HuH-7 (cell line): ENCODE measurements at places on chromosomes 6 and 20.

DNA sequence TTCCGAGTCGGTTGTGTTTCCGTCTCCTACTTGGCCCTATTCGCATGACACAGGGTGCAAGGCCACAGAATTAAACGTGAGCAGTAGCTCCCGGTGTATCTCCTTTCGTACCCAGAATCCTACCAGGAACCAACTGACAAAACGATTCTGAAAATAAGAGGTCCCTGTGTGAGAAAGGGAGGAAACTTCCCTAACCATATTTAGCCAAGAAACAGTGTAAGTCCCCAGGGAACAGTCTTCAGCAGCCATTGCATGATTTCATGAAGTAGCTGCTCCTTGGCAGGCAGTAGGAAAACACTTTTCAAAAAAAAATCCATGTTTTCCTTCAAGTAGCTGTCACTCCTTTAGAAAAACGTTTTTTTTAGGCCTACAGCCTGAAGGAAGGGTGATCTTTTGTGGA lies 46.9 kb downstream of the PDE10A start:
- DNase-seq = no peak

GRCh38 chr20:51680067-51680749 lies 88.0 kb downstream of the ATP9A start:
- DNase-seq = no peak

DNA sequence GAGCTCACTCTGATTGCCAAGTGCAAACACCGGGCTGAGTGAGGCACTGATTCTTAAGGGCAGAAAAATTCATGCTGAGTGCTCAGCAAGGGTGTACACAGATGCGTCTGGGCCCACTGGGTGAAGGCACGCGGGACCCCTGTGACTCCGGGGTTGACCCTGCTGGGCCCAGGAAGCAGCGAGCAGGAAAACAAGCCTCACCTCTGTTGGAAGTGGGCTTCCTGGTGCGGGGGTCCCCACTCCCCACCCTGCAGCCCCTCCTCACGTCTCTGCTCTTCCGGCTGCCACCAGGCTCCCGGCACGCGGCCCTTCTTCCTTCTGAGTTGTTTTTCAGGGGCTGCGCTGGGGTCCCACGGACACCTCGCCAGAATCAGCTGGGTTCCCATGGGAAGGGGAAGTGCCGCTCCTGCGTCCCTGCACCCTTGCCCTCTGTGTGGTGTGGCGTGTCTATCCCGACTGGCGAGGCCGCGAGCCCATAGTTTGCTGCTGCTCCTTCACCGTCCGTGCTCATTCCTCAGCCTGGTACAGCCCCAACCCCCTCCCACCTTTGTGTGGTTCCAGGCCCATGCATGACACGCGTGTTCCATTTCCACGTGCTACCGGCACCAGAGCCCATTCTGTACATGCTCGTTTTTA lies 80.6 kb upstream of the BHLHE23 start:
- no peak for DNase-seq

DNA sequence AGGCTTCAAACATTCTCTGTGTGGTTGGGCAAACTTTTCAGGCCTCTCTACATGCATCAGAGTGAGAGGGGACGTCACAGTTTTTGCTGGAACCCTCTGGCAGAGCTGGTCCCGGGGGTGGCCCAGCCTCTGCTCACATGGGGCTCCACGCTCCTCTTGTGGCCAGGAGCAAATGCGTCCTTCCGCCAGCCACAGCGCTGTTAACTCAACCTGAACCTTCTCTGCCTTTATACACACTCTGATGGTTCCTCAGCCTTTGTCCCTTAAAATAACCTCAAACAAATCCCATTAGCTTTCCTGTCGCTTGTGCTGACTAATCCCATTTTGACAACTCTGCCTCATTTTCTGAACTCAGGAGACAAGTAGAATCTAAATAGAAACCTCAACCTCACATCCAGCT lies 39.4 kb upstream of the TGM6 start:
- no peak for DNase-seq

GRCh38 chr6:20415712-20416454 lies 14.2 kb downstream of the E2F3 start:
- DNase-seq = no peak

- no peak for DNase-seq
Measured at GRCh38 chr6:24543683-24544082, 48.9 kb downstream of the ALDH5A1 start.

GRCh38 chr6:12842114-12842513 lies 125.5 kb downstream of the PHACTR1 start:
- DNase-seq = no peak

DNA sequence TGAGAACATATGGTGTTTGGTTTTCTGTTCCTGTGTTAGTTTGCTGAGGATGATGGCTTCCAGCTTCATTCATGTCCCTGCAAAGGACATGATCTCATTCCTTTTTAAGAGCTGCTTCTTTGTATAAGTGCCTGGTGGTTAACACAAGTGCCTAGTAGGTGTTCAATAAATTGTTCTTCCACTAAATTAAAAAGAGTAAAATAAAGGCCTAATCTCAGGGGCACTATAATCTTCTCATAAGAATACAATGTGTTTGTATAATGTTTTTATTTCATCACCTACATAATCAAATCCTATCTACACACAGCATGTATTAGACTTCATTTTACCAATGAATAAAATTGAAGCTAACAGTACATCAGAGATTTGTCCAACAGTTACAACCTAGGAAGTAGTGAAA lies 252.7 kb downstream of the KHDC1L start:
- DNase-seq = no peak

DNA sequence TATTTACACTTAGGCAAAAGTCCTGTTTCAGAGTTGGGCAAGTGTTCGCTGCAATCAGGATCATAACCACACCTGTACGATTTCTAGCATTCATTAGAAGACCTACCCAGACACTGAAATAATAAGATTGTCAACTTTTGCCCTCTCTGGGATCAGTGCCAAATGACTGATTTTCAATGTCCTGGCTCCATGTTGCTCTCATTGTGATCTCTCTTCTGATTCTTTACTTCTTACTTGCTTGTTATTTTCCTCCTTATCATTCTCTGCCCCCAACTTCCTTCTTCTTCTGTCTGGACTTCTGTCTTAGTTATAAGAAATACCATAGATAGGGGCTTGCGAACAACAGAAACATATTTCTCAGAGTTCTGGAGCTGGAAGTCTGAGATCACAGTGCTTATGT lies 94.4 kb upstream of the BMP2 start:
- DNase-seq = no peak

GRCh38 chr6:151014404-151015100 lies 149.1 kb downstream of the MTHFD1L start:
- peak; percentile 76 for DNase-seq

- DNase-seq = peak; percentile 70
Measured at GRCh38 chr6:136550330-136551071, at the start of gene MAP7. TSS of gene MAP7 (minus strand) at chr6:136550422. CDS start at chr6:136550408, 14 bp downstream.

DNA sequence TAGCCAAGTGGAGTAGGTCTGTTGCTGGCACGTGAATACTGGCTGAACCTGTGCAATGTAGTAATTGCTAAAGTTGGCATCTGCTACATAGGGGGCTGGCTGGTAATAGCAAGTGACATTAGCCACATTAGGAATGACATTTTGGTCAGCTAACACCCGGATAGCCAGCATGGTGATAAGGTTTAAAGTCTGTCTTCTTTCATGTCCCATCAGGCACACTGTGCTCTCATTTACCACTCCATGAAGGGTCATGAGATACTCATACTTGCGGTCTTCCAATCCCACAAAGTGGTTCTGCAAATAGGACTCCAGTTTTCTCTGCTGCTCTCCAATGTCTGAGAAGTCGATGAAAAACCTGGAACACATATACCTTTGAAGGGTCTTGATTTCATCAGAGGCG lies 2.8 kb downstream of the TENT5A start:
- DNase-seq = no peak

GRCh38 chr6:31399589-31400466 lies 3.6 kb upstream of the MICA start:
- DNase-seq = peak; percentile 58

DNA sequence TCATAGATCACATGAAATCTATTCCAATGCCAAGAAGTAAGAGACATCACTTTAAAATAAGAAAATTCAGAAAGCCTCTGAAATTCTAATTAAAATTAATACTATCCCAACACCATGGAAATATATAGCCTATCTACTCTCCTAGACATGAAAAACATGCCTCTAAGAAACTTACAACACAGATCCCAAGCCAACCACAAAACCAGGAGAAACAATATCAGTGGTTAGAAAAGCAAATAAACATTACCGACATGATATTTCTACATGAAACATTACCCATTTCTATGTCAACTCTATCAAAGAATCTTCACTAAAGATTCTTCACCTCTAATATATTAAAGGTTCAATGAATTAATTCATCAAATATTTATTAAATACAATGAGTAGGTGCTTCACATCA lies 4.8 kb downstream of the EPB41L2 start:
- no peak for DNase-seq

GRCh38 chr20:15320941-15321340 lies 983.5 kb upstream of the FLRT3 start:
- DNase-seq = no peak

- no peak for DNase-seq
Measured at GRCh38 chr20:59828125-59829053, 105.0 kb downstream of the SYCP2 start.

GRCh38 chr20:63913768-63914167 lies 18.8 kb downstream of the DNAJC5 start:
- no peak for DNase-seq

DNA sequence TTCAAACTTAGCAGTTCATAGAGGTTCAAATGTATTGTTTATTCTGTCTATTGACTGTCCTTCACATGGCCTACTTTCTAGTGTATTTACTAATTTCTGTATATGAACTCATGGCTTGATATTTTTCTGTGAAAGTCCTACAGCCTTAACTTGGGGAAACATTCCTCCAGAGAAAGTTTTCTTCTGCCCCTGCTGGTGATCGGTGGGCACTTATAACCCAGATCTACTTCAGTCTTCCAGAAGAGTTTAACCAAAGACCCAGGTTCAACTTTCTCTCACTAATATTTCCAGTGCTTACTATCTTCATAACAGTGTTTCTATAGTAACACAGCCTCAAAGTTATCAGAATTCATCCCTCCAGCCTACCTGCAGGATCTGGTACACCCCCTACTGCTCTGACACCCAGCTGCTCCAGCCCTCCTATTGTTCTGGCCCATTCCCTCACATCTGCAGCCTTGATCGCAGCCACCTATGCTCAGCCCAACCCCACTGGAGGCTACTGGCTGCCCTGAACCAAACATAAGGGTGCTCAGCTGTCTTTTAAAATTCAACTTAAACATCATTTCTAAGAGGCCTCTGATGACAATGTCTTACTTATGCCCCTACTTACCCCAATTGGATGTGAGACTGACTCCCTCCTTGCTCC lies 72.3 kb downstream of the TBX18 start:
- no peak for DNase-seq

- no peak for DNase-seq
Measured at GRCh38 chr20:57532104-57532503, 7.2 kb upstream of the CTCFL start.

- no peak for DNase-seq
Measured at GRCh38 chr6:164133095-164133494, 718.6 kb downstream of the QKI start.

- DNase-seq = no peak
Measured at GRCh38 chr6:40344566-40345167, 242.5 kb downstream of the LRFN2 start.
